ENCODE measurements at places on chromosomes 12 and 14. TPM values are rescaled to one million over a fixed set of nuclear protein-coding genes. Genes with fewer than 3 reads are reported as not detected.

The TECPR2 gene
- total RNA-seq = 5.7 TPM

The RASAL1 gene
- total RNA-seq = 1.3 TPM

DNA sequence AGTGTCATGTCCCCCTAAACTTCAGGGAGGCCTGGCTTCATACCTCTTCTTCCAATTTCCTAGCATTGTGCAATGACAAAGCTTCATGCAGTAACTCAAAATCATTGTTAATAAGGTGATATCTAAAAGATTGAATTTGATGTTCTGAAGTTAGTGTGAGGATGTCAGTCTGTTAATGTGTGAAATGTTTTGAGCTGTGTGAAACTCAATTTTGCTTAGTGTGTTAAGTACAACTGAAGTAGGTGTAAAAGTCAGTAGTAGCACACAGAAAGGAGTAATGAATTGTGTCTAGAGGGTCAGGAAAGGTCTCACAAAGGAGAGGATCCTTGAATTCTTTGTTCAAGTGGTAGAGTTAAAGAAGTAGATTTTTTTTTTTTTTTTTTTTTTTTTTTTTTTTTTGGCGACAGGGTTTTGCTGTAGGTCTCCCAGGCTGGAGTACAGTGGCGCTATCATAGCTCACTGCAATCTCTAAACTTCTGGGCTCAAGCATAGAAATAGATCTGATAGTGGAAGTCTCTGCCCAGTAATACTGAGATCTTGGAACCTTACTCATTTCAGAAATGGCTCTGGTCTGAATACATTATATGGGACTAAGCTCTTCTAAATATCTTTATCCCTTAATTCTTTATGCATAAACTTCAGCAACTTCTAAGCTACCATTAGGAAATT lies 63.9 kb downstream of the FUT8 start:
- no peak for DNase-seq

The SERPINA10 gene
- total RNA-seq = not detected

The KDM5A gene
- 58.3 TPM for total RNA-seq

DNA sequence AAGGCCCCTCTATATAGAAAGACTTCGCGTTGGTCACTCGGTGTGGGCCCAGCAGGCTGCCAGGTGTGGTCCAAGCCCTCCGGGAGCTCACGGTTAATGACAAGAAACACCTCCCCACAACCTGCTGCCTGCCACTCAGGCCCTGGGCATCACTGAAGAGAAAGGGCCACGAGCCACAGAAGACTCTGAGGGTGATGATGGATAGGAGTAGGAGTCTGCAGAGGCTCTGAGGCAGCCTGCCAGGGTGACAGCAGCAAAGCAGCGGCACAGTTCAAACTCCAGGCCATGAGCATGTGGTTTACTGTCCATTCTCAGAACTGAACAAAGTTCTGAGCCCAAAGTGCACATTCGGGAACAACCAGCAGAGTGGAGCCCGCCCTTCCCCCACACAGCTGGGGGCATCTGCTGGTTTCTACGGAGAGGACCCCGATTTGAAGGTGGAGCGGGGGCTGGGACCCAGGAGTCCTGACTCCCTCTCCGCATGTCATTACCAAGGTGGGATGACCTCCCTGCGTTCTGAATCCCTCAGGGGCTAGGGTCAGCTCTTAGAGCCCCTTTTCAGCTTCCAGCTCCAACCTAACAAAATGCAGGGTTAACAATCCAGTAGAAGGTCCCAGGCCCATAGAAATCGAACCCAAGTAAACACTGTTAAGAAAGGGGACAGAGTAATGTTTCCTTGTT lies 65.8 kb downstream of the VWF start:
- DNase-seq = no peak

The SMIM41 gene
- total RNA-seq = not detected

DNA sequence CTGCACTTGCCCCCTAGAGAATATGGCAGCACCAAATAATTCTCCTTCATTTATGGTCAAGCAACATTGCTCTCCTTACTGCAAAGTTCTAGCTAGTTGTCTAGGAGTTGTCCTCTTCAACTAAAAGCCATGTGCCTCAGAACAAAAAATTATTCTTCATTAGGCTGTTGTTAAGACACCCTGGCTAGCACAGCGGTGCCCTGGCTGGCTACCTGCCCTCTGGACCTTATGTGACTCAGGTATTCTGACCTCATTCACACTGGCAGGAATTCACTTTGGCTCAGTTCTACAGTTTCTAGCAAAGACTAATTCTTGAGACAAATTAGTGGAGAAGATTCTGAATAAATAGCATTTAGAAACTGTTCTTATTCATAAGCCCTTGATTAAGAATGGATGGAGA lies 224.4 kb upstream of the KRR1 start:
- no peak for DNase-seq

DNA sequence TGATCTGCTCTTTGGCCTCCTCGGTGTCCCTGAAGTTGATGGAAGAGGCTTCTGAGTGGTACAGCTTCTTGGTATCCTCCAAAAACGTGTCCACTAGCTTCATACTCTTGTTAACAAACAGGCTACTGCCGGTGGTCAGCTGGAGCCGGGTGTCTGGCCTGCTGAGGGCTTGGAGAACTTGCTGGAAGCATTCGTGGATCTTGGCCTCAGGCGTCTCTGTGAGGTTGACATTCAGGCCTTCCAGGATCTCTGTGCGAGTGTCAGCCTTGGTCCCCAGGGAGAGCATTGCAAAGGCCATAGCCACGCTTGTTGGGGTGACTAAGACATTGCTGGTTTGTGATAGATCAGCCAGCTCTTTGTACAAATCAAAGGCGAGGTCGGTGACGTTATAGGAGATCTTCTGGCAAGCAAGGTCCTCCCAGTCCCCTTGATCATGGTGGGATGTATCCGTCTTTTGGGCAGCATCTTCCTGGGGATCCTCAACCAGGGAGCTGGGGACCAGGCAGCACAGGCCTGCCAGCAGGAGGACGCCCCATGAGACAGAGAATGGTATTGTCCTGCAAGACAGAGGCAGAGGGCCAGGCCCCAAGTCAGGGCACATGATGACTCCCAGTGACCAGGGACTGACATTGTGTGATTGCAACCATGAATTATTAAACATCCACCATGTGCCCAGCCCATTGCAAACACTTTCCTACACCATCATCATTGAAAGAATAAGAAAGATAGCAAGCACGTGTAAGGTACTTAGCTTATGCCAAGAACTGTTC lies 22.1 kb downstream of the SERPINA1 start:
- DNase-seq = no peak

GRCh38 chr14:92780444-92781232 lies 13.5 kb upstream of the GOLGA5 start:
- DNase-seq = no peak

DNA sequence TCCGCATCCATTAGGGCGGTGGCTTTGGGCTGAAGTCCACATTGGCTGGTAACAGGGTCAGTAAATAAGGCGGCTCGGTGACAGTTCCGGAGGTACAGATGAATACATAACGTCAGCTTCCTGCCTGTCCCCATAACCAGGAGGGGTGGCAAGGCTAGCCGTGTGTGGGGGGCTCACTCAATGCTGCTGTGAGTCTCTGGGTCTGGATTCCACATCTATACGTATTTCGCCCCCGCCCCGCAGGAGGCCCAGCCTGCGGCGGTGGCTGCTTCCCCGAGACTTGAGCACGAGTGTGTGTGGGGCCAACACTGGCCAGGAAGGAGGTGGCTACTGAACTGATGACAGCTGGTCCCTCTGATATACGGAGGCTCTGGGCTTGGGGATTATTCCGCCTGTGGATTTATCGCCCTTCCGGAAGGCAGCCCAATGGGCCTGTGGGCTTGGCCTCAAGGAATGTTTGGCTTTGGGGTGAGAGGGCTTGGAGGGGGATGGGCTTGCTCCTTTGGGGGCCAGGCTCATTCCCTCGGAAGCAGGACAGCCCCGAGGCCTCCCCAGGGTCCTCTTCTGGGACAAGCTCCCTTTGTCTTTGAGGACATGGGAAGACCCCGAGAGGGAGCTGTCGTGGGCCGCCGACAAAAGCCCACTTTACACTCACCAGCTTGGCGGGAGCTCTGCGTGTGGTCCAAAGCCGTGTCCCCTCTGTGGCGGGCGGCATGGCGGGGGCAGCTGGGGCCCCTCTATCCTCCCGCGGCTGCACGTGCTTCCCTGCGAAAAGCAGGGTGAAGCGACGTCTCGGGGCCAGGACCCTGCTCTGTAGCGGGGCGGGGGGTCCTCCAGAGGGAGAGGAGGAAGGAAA lies 82.1 kb downstream of the KIF26A start:
- no peak for DNase-seq

GRCh38 chr14:61026526-61026925 lies 45.5 kb downstream of the SLC38A6 start:
- DNase-seq = no peak

DNA sequence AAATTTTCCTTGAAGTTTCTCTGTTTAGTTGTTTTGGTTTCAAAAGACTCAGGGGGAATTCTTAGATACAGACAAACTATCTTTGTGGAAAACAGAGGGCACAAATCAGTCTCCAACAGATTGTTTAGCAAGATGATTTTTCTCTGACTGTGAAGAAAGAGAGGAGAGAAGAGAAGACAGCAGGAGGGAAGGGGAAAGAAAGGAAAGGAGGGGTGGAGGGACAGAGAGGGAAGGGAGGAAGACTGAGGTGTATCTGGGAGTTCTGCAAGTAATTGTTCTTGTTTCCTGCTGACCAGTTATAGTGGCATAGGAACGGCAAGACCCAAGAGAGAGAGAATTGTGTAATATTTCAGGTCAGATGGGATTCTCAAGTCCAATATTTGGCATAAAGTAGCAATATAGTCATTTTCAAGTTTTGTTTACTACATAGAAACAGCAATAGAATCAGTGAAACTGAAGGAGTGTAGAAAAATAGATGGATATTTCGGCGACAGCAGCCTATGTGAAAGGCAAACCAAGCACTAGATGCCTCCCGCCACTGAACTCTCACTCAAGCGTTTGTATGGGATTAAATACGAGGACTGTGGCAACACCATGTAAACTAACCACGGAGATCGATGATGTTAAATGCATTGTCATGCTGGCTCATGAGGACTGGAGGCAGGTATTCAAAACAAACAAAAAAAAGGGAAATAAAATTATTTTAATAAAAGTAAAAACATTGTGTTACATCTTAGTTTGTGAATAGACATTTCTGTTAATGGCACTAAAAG lies 342.5 kb downstream of the SLC16A7 start:
- DNase-seq = no peak

The ANO4 gene
- not detected for total RNA-seq

DNA sequence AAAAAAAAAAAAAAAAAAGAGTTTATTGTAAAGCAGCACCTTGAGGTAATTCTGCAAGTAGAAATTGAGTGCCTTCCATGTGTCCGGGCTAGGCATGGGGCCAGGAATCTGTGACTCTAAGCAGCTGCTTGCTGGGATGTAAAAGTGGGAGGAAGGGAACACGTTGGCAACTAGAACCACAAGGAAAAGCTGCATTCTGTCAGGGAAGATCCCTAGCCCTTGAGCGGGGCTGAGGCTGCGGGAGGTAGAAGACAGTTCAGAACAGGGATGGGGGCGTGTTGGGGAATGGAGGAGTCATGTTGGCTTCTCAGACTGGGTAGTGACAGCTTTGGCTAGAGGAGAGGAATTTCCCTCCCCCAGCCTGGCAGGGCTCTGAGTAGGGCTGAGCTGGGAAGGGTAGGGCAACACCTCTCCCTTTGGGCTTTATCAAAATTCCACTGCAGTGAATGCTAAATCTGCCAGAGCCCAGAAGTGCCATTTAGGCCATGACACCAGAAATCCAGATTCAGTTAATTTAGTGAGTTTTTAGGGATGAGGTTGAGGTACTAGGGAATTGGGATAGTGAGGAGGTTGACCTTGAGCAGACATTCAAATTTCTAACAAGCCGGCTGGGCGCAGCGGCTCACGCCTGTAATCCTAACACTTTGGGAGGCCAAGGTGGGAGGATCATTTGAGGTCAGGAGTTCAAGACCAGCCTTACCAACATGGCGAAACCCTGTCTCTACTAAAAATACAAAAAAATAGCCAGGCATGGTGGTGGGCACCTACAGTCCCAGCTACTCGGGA lies 3.4 kb upstream of the TRAFD1 start:
- no peak for DNase-seq

The IRAK3 gene
- 0.30 TPM for total RNA-seq

The KRT6C gene
- not detected for total RNA-seq

The INHBE gene
- total RNA-seq = 1.2 TPM

- no peak for DNase-seq
Measured at GRCh38 chr12:50200552-50201273, 33.5 kb upstream of the CERS5 start.

GRCh38 chr14:33040372-33041140 lies 101.9 kb downstream of the NPAS3 start:
- DNase-seq = no peak

DNA sequence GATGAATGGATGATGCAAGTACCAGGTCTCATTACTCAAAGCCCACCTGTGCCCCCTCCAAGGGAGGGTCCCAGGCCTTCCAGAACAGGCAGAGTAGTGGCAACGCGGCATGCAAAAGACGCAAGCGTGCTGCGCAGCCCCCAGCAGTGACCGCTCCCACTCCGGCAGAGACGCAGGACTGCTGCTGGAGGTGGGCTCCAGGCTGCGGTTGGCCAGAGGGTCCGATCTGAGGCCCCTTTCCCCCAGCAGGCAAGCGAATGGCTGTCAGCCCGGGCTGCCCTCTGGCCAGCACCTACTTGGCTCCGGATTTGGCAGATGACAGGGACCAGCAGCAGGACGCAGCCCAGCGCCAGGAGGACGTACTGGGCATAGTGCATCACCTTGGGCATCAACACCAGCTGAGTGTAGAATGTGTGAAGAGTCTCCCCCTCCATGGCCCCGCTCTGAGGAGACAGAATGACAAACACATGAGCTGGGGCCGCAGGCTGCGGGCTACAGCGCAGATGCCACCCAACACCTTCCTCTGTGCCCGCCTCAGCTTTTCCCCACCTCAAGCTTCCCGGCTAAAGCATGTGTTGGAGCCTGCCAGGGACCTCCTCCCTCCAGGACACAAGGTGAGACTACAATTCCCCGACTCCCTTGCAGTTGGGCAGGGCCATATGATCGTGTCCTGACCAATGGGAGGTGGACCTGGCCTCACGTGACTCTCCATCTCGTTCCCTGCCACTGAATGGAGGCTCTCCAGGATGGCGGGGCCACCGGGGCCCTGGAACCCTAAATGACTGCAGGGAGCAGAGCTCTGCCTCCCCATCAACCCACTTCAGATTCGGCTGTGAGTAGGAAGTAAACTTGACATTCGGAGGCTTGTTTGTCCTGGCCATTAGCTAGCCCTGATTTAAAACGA lies 77.4 kb downstream of the SCARB1 start:
- DNase-seq = no peak

Measured in activated naive CD8-positive, alpha-beta T cell treated with anti-CD3 and anti-CD28 coated beads for 36 hours (primary cell).